ENCODE measurements at places on chromosomes 12 and 14.

GRCh38 chr14:51228391-51228790, 11.7 kb upstream of the TMX1 start:
- DNase-seq, result no peak

DNA sequence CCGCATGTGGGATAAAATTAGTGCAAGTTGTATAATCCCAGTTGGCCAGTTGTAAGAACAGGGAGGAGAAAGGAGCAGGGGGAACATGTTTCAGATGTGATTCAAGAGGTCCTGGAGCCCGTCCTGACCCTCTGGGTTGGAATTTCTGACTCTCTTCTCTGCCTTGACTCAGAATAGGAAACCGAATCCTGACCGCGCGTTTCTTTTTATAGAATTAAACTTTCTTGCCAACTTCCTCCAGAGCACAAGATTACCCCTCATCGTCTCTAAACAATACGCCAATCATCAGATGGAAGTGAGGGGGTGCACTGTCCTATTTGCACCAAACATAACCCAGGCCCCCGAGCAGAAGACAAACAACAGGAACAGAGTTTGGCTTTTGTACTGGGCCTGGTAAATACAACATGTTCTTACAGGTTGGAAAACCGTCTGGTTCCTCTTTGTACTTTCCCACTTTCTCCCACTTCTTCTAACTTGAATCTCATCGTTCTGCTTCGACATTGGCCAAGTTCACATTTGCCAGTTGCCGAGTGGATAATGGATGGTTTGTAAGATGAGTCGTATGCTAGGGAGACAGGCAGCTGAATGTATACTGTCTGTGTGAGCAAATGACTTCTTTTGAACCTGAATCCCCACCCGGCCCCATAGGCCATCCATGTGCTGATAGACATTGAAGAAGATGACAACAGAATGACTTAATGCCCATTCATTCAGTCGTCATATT, 42.6 kb upstream of the MED13L start:
- no peak for DNase-seq

- no peak for DNase-seq
Observed at GRCh38 chr12:24911271-24911791, 37.6 kb downstream of the BCAT1 start.

GRCh38 chr12:66636771-66637170, 42.1 kb downstream of the GRIP1 start:
- no peak for DNase-seq

DNA sequence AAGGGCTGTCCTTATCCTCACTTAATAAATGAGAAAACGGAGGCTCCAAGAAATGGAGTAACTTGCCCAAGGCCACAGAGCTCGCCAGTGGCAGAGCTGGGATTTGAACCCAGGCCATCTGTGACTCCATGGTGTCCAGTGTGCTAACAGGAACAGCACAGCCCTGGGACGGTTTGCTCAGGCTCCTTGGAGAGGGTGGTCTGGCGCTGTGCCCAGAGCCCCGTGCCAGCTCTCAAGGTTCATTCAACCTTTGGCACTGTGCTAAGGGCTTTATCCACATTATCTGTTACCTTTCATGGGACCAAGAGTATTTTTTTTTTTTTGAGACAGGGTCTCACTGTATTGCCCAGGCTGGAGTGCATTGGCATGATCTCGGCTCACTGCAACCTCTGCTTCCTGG, 8.1 kb downstream of the DAO start:
- no peak for DNase-seq

DNA sequence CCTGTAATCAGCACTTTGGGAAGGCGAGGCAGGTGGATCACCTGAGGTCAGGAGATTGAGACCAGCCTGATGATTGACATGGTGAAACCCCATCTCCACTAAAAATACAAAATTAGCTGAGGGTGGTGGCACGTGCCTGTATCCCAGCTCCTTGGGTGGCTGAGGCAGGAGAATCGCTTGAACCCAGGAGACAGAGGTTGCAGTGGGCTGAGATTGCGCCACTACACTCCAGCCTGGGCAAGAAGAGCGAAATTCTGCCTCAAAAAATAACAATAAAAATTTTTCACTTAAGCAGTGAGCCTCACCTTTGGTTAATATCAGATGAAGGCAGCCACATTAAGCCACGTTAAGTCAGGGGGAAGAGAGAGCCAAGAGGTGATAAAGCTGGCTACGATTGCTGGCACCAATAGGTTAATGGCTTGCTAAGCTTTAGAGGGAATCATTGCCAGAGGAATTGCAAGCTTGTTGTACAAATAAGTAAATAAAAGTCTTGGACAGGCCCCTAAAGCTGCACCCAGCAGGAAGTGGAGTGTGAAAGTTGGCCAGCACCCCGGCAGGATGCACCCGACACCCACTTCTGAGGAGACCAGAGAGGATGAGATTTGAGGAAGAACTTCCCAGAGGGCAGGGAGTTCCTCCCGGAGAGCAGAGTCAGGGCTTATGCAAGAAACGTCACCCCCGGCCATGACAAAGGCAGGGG, 41.3 kb upstream of the TESC start:
- no peak for DNase-seq

DNA sequence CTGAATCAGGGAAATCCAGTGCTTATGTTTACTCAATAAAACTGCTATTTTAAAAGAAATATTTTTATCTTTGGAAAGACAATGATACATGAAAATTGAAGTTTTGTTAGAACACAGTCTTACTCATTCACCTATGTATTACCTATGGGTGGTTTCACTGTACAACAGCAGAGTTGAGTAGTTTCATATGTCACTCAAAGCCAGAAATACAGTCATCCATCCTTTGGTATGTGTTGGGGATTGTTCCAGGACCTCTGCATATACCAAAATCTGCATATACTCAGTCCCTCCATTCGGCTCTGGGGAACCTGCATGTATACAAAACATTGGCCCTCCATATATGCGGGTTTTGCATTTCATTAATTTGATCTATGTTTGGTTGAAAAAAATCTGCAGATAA, 190.6 kb downstream of the GPHN start:
- DNase-seq, result no peak

- peak; percentile 14 for DNase-seq
Observed at GRCh38 chr12:103884316-103884715, 43.3 kb upstream of the NT5DC3 start.

GRCh38 chr12:28631831-28632230, 441.6 kb downstream of the CCDC91 start:
- DNase-seq, result no peak

GRCh38 chr12:119819322-119819721, 57.8 kb downstream of the CIT start:
- DNase-seq, result no peak

- no peak for DNase-seq
Observed at GRCh38 chr12:121812320-121812871, 8.6 kb downstream of the SETD1B start.

DNA sequence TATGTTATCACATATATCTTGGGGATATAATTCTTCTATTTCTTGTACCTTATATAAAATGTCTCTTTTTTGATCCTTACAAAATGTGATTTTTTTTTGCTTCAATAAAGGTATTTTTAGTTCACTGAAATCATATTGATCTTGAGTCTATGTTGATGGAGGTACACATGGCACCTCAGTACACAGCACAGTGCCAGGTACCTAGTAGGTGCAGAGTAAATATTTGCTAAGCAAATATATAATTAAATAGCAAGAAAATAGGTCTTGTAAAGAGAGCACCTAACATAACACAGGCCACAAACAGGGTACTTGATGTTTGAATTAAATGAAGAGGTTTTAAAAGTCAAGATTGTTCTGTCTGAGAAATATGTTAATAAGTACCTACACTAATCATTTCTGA, 69.7 kb downstream of the CIT start:
- no peak for DNase-seq

GRCh38 chr12:66775871-66776270, 97.0 kb upstream of the GRIP1 start:
- DNase-seq, result no peak

GRCh38 chr14:104353921-104354701, 215.7 kb downstream of the KIF26A start:
- no peak for DNase-seq

DNA sequence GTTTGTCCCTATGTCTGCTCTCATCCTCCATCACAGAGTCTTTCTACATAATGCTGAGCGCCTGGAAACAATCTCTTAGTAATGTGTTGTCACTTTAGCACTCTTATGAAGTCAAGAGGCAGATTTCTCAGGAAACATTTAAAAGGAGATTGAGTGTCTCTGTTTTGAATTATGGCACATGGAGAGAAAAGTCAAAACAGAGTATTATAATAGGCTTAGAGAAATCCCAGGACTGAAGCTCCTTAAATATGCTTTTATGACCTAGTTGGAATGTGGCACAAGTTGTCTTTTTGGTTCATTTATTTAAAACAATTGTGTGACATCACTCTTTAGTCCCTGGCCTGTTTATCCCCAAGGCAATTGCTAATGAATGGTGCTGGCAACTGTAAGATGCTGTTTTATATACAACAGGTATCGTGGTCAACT, 117.8 kb upstream of the HIF1A start:
- DNase-seq, result no peak

Data from stimulated activated CD8-positive, alpha-beta memory T cell treated with anti-CD3 and anti-CD28 coated beads, Interleukin-4, amount 100 ng/mL, for 4 hours (primary cell).